ENCODE measurements at places on chromosomes 16 and 17. TPM values are rescaled to one million over a fixed set of nuclear protein-coding genes. Genes with fewer than 3 reads are reported as not detected.

Gene ACLY
- total RNA-seq: 253 TPM

Gene DOC2A
- total RNA-seq: 0.23 TPM

Gene ESRP2
- total RNA-seq: under 0.01 TPM

Gene NOTUM
- total RNA-seq: 0.08 TPM

Gene IL21R
- 1.9 TPM for total RNA-seq

Gene WSCD1
- 0.08 TPM for total RNA-seq

Gene CHST4
- not detected for total RNA-seq

Gene WNT3
- 0.59 TPM for total RNA-seq

Gene KCTD13
- total RNA-seq: 4.9 TPM

Gene PTX4
- total RNA-seq: not detected

Gene RNF167
- 13.3 TPM for total RNA-seq

Gene VTN
- 0.35 TPM for total RNA-seq

Gene C17orf100
- total RNA-seq: under 0.01 TPM

Gene MYH10
- 90.8 TPM for total RNA-seq

Gene UNC13D
- total RNA-seq: 0.82 TPM

Gene PIGL
- 9.2 TPM for total RNA-seq

Gene ZNF768
- total RNA-seq: 10.3 TPM

Gene FGF11
- total RNA-seq: 2.6 TPM

Gene GRB7
- total RNA-seq: 0.60 TPM

Gene HOXB5
- not detected for total RNA-seq

Gene C16orf89
- total RNA-seq: not detected

Gene TP53TG3F
- not detected for total RNA-seq

Gene SDR42E1
- 0.08 TPM for total RNA-seq

Gene DHRS7C
- total RNA-seq: not detected

Gene PRSS22
- total RNA-seq: not detected

Gene TMEM204
- total RNA-seq: 19.0 TPM

Gene C17orf67
- total RNA-seq: 0.68 TPM

Gene SLC22A31
- total RNA-seq: 0.47 TPM

Gene TMIGD1
- not detected for total RNA-seq

Gene ABCC6
- 0.30 TPM for total RNA-seq

Gene CD300A
- not detected for total RNA-seq

Gene PRAC2
- not detected for total RNA-seq

Gene TPPP3
- 1.5 TPM for total RNA-seq

Gene PRCD
- 0.60 TPM for total RNA-seq

Gene CAMKK1
- 2.3 TPM for total RNA-seq

Gene PIPOX
- 1.9 TPM for total RNA-seq

All from smooth muscle cell of the coronary artery (primary cell).